ENCODE measurements at places on chromosomes 2 and 18. TPM values are rescaled to one million over a fixed set of nuclear protein-coding genes. Genes with fewer than 3 reads are reported as not detected.
A peak's percentile ranks its signal among the peaks of the same experiment; 100 is the strongest.

DNA sequence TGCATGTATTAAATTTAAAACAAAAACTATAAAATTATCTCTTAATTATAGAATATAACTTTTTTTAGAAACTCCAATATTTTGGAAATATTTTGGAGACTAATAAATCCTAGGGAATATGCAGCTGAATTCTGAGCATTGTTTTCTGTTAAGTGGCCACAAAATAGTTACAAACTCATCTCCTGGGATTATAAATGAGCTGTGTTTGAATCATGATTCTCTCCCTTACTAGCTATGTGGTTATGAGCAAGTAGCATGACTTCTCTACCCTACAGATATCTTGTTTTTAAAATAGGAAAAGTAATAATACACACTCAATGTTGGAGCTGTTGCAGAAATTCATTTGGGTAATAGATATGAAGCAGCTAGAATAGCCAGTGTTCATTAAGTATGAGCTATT lies 137.9 kb upstream of the ITGA4 start:
- DNase-seq = no peak

The CNNM4 gene
- 6.9 TPM for total RNA-seq

The CRYGC gene
- not detected for total RNA-seq

DNA sequence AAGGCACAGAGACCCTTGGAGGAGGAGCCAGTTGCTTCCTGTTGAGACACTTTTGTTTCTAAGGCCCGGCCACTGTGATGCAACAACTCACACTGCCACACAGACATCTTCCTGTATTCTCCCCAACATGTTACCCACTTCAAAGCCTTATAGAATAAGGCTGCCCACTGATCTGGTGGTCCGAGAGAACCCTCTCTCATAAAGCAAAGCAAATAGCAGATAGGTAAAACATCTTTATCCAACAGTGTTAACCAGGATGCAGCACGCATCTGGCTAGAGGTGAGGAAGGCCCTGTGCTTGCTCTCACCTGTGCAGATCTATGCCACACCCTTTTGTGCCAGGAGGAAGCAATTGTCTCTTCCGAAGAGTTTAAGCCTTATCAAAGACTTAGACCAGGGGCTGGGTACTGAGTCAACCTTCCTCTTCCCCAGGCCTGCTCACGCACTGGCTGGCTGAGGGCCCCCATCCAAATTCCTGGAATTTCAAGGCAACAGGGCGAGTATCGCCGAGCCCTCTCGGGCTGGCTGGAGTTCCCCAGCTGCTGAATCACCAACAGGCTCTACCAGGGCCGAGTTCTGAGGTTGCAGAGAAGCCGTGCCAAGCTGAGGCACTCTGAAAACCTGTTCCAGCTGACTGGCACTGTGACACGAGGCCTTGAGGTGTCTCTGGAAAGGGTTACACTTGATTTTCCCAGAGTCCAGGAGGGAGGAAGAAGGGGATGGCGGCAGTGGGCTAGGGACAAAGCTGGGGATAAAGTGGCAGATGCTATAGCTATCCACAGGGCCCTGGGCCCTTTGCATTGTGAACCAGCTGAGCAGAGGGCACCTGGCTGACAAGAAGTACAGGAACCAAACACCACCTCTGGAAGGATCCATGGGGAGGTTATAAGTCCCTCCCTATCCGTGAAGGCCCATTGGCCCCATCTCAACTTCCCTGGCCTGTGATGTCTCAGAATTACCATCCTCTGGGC lies 29.3 kb downstream of the TGFA start:
- DNase-seq = peak; percentile 13

DNA sequence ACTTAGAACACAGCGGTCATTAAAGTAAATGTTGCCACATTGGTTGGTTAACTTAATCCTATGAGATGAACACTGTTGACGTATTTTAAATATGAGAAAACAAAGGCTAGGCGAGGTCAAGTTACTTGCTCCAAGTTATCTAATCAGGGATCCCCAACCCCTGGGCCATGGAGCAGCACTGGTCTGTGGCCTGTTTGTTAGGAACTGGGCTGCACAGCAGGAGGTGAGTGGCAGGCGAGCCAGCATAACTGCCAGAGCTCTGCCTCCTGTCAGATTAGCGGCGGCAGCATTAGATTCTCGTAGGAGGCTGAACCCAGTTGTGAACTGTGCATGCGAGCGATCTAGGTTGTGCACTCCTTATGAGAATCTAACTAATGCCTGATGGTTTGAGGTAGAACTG lies 878.9 kb downstream of the CPS1 start:
- no peak for DNase-seq

DNA sequence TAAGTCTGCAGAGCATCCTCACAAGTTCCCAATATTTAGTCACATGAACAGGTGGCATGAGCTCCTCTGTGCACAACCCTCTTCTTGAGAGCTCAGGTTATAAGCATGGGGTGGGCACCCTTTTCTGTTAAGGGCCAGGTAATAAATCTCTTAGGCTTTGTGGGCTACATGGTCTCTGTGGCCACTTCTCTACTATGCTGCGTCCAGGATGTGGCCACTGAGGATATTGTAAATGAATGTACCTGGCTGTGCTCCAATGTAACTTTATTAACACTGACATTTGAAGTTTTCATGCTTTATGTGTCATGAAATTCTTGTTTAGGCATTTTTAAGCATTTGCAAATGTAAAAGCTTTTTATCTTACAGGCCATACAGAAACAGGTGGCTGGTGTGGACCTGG lies 116.8 kb upstream of the ST6GAL2 start:
- DNase-seq = no peak

- no peak for DNase-seq
These were observed 12.5 kb downstream of the SETBP1 start for GRCh38 chr18:44693030-44693784.

DNA sequence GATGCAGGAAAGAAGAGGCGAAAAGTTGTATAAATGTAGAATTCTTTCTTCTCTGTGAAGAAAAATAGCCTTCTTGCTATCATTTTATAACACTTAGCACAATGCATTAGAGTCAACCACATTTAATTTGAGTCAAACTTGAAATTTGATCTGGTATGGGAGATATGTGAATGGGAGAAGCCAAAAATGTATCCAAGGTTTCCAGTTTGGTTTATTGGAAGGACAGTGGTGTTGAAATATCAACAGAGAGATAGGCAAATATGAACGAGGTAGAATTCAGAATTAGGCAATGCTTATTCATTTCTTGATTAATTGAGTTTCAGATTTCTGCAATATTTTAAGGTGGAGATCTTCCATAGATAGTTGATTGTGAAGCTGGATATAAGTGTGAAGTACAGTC lies 991.9 kb upstream of the CHAC2 start:
- DNase-seq = no peak

The RAD51AP2 gene
- not detected for total RNA-seq

DNA sequence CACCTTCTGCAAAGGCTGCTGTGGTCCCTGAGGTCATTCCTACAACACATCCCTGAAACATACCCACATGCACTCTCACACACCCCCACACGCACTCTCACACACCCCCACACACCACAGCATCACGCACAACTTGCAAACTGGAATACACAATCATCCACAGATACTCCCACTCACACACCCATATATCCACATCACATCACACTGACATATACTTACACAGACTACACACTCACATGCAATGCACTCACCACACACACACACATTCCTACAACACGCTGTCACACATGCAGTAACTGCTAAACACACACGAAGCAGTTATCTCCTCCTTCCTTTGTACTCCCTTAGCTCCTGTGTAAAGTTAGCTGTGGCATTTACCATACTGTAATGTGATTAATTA lies 57.1 kb upstream of the PKDCC start:
- no peak for DNase-seq

- DNase-seq = no peak
These were observed 4.4 kb upstream of the ATP8B1 start for GRCh38 chr18:57807336-57808117.

DNA sequence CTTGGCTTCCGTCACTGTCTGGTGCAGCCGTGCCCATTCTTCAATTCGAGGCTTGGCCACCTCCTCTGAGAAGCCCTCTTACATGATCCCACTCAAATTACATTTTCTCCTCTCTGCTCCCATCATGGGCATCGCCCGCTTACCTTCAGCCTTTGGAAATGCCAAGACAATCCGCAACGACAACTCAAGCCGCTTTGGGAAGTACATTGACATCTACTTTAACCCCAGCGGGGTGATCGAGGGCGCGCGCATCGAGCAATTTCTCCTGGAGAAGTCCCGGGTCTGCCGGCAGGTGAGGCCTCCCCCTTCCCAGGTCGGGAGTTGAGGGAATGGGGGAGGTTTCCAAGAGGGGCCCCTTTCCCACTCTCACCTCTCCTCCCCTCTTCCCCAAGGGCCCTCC lies 38.3 kb downstream of the MYO7B start:
- DNase-seq = no peak

The TTC39C gene
- 23.6 TPM for total RNA-seq

The MAP3K19 gene
- not detected for total RNA-seq

The DNAJC5G gene
- total RNA-seq = not detected

- no peak for DNase-seq
These were observed 30.5 kb downstream of the LTBP1 start for GRCh38 chr2:32977228-32977758.

The LHCGR gene
- total RNA-seq = not detected

DNA sequence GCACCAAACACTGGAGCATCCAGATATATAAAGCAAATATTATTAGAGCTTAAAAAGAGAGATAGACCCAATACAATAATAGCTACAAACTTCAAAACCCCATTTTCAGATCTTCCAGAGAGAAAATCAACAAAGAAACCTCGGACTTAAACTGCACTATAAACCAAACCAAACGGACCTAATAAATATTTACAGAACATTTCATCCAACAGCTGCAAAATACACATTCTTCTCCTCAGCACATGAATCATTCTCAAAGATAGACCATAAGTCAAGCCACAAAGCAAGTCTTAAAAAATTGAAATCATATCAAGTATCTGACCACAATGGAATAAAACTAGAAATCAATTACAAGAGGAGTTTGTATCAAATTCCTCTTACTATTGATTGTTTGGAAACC lies 140.2 kb upstream of the OTOS start:
- no peak for DNase-seq

DNA sequence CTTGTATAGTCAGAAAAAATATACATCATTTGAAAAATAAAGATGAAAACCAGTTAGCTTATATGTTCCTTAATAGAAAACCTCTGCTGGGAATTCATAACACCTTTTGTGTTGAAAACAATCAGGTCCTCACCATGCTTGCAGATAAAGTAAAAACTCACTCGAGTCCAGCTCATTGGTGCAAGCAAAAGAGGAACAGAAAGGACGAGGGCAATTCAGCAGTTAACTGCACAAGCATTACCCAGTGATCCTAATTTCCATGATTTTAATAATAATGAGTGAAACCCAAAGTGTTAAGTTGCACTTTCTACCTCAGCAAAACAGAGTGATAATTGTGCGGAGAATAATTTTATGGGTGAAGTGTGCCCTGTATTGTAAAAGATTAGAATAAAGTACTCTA lies 839.9 kb downstream of the BCL11A start:
- no peak for DNase-seq

All from activated T-cell treated with anti-CD3 and anti-CD28 coated beads, Interleukin-2, amount 50 U/mL, for 4 hours (primary cell).